ENCODE measurements at places on chromosomes 5 and 9.

DNA sequence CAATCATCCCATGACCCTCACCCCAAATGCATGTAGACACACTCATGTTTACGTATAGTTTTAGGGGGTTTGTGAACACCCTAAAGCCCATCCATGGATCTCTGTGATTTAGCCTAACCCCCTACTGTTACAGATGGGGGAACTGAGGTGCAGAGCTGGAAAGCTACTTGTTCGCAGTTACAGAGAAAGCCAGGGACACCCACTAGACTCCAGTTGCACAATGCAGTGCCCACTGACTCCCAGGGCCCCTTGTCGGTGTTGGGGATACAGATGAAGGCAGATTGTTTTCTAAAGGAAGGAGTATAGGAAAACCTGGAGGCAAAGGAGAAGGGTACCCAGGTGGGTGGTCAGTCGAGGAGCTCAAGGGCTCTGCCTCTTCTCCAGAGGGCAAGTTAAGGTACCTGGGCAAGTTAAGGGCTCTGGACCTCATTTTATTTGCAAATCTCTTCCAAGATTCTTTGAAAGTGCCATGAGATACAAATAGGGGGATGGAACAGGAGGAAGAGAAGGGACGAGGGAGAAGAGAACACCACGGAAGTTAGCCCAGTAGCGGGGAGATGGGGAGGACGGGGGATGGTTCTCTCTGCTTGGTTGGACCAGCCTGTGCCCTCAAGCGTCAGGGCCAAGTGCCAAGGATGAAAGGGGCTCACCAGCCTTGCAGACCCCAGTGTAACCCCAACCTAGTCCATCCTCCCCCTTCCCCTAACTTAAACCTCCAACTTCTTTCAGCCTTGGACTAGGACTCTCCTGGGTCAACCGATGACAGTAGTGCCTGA lies 958 bp downstream of the MYOZ3 start:
- no peak for DNase-seq

- no peak for DNase-seq
These were observed 26.1 kb downstream of the POU5F2 start for GRCh38 chr5:93715327-93715726.

DNA sequence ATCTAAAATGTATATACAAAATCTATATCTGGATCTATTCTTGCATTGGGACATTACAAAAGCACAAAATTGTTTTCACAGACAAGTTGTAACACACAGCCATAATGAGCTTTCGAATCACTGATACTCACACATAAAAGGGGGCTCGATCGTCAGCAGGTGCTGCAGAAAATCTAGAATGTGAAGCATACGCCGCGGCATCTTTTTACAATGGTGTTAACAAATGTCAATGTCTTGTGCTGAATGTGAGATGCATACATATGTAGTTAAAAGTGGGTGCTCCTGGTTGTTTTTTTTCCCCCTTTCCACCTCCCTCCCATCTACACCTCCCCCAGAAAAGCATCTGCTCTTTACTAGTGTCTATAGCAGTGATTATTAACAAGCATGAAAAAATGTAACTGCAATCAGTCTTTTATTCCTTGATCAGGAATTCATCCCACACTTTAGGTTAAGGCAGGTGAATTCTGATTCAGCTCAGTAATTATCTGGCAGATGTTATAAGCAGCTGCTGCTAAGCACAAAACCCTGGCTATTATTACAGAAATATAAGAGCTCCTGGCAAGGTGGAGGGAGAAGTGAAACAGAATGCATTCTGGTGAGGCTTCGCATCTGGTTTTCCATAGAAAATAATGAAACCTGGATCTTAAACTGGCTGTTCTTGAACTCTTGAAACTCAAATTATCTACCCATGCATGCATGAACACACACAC lies 114.1 kb downstream of the MPDZ start:
- DNase-seq: no peak

GRCh38 chr9:100590481-100590880 lies 12.6 kb downstream of the CAVIN4 start:
- no peak for DNase-seq

GRCh38 chr9:125700791-125701190 lies 6.2 kb downstream of the MAPKAP1 start:
- no peak for DNase-seq

- DNase-seq: no peak
These were observed 393.9 kb downstream of the TUSC1 start for GRCh38 chr9:25284365-25284764.

- DNase-seq: no peak
These were observed 77.0 kb downstream of the CYFIP2 start for GRCh38 chr5:157342822-157343402.

GRCh38 chr5:141868541-141868940 lies 9.7 kb downstream of the PCDH1 start:
- no peak for DNase-seq

GRCh38 chr5:152136321-152136720 lies 211.7 kb upstream of the GLRA1 start:
- DNase-seq: no peak

- DNase-seq: no peak
These were observed 1.7 kb downstream of the ENDOG start for GRCh38 chr9:128819716-128820664.

DNA sequence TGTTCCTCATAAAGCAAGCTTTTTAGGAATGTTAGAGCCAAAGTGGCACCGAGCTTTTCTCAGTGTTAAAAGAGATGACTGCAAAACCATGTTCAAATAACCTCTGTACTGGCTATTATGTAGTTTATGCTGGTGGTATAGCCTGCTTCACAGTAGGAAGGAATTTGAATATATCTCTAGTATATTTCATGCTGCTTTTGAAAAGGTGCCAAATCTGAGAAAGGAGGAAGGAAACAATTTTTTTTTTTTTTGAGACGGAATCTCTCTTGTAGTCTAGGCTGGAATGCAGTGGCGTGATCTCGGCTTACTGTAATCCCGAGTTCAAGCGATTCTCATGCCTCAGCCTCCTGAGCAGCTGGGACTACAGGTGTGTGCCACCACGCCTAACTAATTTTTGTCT lies 13.5 kb downstream of the CREBRF start:
- DNase-seq: no peak

DNA sequence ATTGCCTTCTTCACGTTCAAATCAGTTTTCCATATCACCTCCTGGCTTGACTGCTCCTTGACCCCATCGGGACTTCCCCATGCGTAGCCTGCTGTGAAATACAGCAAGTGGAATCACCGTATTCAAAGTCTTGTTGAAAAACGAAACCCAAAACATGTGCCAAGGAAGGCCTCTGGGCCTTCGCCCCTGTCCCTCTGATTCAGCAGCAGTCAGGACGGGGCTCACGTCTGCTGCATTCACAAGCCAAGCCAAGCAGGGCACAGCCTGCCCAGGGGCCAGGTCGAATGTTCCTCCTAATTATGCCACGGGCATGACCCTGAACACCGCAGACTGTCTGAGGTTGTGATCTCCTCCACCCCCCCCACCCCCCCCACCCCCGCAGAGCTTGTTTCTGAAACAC lies 960 bp upstream of the CTNND2 start:
- no peak for DNase-seq

DNA sequence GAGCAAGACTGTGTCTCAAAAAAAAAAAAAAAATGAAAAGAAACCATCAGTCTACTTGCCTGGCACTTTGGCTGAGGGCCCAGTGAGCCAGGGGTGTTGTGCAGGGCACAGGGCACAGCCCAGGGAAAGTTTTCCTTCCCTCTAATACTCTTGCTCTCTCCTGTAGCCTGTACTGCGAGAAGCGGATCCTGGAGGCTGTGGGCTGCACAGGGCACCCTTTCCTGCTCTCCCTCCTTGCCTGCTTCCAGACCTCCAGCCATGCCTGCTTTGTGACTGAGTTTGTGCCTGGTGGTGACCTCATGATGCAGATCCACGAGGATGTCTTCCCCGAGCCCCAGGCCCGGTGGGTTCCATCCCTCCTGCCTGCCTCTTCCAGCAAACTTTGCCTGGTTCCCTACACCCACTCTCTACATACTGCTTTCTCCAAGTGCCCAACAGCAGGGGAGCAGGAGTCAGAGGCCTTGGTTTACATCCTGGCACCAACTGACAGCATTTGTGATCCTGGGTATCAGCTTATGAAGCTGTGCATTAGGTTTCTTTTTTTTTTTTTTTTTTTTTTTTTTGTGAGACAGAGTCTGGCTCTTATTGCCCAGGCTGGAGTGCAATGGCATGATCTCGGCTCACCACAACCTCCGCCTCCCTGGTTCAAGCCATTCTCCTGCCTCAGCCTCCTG lies 7.2 kb downstream of the ZDHHC12 start:
- DNase-seq: no peak

Data from stimulated activated naive CD4-positive, alpha-beta T cell (primary cell).